ENCODE measurements at places on chromosomes 1 and 21. TPM values are rescaled to one million over a fixed set of nuclear protein-coding genes. Genes with fewer than 3 reads are reported as not detected.

Gene CELA3A
- total RNA-seq, result 9.0 TPM

Gene ALG6
- 12.2 TPM for total RNA-seq

Gene ZBTB40
- 14.4 TPM for total RNA-seq

Gene SLC9C2
- total RNA-seq, result not detected

Gene PARP1
- total RNA-seq, result 270 TPM

Gene COL16A1
- total RNA-seq, result 3.9 TPM

Gene PLA2G2D
- 0.27 TPM for total RNA-seq

- no peaks in the 10 kb centered on the region for H3K36me3 ChIP-seq
- H3K27me3 ChIP-seq, result no peaks in the 10 kb centered on the region
- DNase-seq, result no peak
- no peak overlapping the region for H3K27ac ChIP-seq
- no peak overlapping the region for H3K4me3 ChIP-seq
- no peaks in the 10 kb centered on the region for H3K4me1 ChIP-seq
Observed at GRCh38 chr1:158809862-158810261, 21.3 kb upstream of the MNDA start.

GRCh38 chr1:101379950-101380349, 143.1 kb downstream of the S1PR1 start:
- H3K27ac ChIP-seq, result peak overlapping the region; percentile 91
- peak; percentile 80 for DNase-seq
- 0 out of 2 replicates have a peak overlapping the region, but pooled peaks have one; percentile 16 for H3K4me3 ChIP-seq
- no peaks in the 10 kb centered on the region for H3K27me3 ChIP-seq

DNA sequence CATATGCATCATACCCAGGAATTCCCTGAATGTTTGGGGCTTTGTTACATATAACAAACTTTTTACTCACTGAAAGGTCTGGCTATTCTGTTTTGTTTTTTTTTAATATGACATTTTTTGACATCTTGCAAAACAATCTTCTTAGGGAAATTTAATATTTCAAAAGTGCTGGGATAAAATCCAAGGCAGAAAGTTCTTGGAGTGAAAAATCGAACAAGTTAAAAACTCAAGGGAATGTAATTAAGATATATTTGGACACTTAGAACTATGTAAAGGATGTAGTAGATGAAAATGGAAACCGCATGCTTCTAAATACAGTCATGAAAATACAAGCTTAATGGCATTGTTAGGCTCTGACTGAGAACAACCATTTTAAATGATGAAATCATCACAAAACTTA, 8.6 kb downstream of the CHODL start:
- no peaks in the 10 kb centered on the region for H3K36me3 ChIP-seq
- H3K4me1 ChIP-seq, result no peaks in the 10 kb centered on the region
- H3K27me3 ChIP-seq, result no peaks in the 10 kb centered on the region
- DNase-seq, result no peak
- no peak overlapping the region for H3K27ac ChIP-seq

- no peak overlapping the region for H3K4me3 ChIP-seq
- no peaks in the 10 kb centered on the region for H3K27me3 ChIP-seq
- no peak overlapping the region for H3K27ac ChIP-seq
- peaks cover 23% of the 10 kb centered on the region for H3K36me3 ChIP-seq
- no peaks in the 10 kb centered on the region for H3K4me1 ChIP-seq
Observed at GRCh38 chr21:32328595-32328994, 29.9 kb downstream of the MRAP start.

GRCh38 chr1:173101589-173101988, 50.8 kb upstream of the TNFSF18 start:
- H3K27me3 ChIP-seq, result no peaks in the 10 kb centered on the region
- H3K36me3 ChIP-seq, result no peaks in the 10 kb centered on the region
- H3K27ac ChIP-seq, result no peak overlapping the region
- no peak for DNase-seq

DNA sequence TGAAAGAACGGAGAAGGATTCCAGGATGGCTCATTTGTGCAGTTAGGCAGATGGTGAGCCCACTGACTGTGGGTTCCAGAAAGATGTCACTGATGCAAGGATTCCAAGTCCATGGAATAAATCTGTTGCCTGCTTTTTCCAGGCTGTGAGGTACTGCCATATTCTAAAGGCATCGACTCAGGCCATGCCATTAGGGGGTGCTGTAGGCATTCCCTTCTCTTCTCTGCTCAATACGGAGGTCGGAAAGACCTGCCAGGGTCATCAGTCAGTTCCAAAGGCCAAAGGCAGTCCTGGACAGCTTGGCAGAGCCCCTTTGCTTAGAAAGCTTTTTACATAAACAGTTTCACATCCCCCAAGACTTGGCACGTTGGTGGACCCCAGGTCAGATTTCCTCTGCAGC, 31.7 kb upstream of the TMEM125 start:
- peaks cover 2% of the 10 kb centered on the region for H3K36me3 ChIP-seq
- no peak for DNase-seq
- H3K27ac ChIP-seq, result no peak overlapping the region

DNA sequence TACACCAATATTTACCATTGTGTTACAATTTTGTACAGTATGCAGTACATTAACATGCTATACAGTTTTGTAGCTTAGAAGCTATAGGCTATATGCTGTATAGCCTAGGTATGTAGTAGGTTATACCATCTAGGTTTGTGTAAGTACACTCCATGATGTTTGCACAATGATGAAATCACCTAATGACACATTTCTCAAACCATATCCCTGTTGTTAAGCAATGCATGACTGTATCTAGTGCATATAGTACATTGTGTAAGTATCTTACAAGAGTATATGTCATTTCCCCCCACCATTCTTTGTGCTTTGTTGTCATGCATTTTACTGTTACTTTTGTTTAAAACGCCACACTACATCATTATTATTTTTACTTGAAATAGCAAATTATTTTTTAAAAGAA, 65.7 kb upstream of the RNF11 start:
- H3K27ac ChIP-seq, result no peak overlapping the region
- no peaks in the 10 kb centered on the region for H3K27me3 ChIP-seq
- H3K36me3 ChIP-seq, result no peaks in the 10 kb centered on the region
- no peak for DNase-seq
- peaks cover 3% of the 10 kb centered on the region for H3K4me1 ChIP-seq

DNA sequence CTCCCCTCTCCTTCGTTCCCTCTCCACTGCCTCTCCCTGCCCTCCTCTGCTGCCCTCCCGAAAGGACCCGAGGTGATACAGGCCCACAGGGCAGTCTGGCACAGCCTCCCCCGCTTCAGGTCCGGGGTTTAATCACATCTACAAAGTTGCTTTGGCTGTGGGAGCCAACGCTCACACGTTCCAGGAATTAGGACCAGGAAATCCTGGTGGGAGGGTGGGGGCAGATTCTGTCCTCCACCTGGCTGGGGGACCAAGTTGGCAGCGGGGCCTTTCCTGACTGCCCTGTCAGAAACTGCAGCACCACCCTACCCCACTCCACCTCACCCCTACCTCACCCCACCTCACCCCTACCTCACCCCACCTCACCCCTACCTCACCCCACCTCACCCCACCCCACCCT, 95.1 kb downstream of the WDR4 start:
- H3K27ac ChIP-seq, result no peak overlapping the region
- no peak for DNase-seq
- no peaks in the 10 kb centered on the region for H3K4me1 ChIP-seq

- no peaks in the 10 kb centered on the region for H3K27me3 ChIP-seq
- peak; percentile 21 for DNase-seq
- no peaks in the 10 kb centered on the region for H3K36me3 ChIP-seq
- H3K27ac ChIP-seq, result peak overlapping the region; percentile 98
Observed at GRCh38 chr1:245952383-245953026, 554.6 kb downstream of the SMYD3 start.

- H3K27ac ChIP-seq, result no peak overlapping the region
Observed at GRCh38 chr21:39648879-39649278, 36.1 kb downstream of the B3GALT5 start.

DNA sequence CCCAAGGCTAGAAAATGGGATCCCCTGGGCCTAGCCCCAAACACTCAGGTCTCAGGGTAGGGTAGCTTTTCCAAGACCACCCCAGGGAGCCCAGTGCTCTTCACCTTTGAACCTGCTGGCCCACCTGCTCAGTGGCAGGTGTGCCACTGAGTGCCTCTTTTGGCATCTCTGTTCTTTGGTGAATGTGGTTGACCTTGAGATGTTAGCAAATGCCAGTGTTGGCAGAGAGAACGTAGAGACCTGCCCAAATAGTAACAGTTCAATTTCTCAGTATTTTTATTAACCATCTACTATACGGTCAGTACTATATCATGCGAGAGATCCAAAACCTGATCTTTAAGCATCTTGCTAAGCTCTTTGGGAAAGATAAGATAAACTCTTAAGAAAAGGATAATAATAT, 128.2 kb downstream of the PEX14 start:
- H3K4me1 ChIP-seq, result no peaks in the 10 kb centered on the region
- H3K4me3 ChIP-seq, result no peak overlapping the region
- no peaks in the 10 kb centered on the region for H3K36me3 ChIP-seq
- no peak overlapping the region for H3K27ac ChIP-seq

DNA sequence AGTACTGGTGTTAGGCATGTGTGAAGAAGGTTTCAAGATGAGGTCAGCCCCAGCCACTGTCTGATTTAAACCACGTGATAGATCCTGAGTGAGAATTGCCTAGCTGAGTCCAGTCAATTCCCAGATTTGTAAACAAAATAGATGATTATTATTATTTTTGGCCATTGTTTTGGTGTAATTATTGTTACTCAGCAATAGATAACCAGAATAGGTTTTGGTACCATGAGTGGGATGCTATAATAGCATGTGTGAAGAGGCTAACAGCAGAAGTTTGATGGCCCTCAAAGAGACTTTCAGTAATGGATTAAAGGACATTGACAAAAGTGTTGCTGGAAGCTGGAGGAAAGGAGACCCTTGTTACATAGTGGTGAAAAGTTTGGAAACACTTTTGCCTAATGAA, 214.8 kb downstream of the BACH1 start:
- DNase-seq, result no peak
- no peaks in the 10 kb centered on the region for H3K36me3 ChIP-seq
- no peaks in the 10 kb centered on the region for H3K4me1 ChIP-seq
- no peaks in the 10 kb centered on the region for H3K27me3 ChIP-seq

GRCh38 chr1:168845140-168845539, 116.1 kb upstream of the DPT start:
- no peaks in the 10 kb centered on the region for H3K27me3 ChIP-seq
- H3K27ac ChIP-seq, result no peak overlapping the region
- H3K4me1 ChIP-seq, result no peaks in the 10 kb centered on the region
- H3K36me3 ChIP-seq, result no peaks in the 10 kb centered on the region
- H3K4me3 ChIP-seq, result no peak overlapping the region

DNA sequence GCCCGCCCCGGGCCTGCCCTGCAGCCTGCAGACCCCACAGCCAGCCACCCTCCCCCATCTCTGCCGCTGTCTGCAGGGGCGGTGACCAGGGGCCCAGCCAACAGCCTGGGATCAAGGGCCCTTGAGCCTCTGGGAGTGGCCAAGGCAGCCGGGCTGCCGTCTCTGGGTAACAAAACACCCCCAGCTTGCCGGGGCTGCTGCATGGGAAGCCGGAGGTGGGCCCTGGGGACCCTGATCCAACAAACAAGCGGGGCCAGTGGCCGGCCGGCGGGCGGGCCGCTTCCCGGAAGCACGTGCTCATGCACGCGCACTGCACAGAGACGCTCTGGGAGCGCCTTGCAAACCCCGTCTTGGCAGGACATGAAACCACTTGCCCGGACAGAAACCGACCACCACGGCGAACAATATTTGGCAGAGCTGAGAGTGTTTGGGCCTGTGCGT, 13.2 kb downstream of the MEGF6 start:
- no peak overlapping the region for H3K4me3 ChIP-seq
- no peaks in the 10 kb centered on the region for H3K36me3 ChIP-seq
- H3K27ac ChIP-seq, result no peak overlapping the region
- no peaks in the 10 kb centered on the region for H3K27me3 ChIP-seq
- H3K4me1 ChIP-seq, result 0 out of 2 replicates have a peak, but pooled peaks cover 4% of the 10 kb centered on the region

DNA sequence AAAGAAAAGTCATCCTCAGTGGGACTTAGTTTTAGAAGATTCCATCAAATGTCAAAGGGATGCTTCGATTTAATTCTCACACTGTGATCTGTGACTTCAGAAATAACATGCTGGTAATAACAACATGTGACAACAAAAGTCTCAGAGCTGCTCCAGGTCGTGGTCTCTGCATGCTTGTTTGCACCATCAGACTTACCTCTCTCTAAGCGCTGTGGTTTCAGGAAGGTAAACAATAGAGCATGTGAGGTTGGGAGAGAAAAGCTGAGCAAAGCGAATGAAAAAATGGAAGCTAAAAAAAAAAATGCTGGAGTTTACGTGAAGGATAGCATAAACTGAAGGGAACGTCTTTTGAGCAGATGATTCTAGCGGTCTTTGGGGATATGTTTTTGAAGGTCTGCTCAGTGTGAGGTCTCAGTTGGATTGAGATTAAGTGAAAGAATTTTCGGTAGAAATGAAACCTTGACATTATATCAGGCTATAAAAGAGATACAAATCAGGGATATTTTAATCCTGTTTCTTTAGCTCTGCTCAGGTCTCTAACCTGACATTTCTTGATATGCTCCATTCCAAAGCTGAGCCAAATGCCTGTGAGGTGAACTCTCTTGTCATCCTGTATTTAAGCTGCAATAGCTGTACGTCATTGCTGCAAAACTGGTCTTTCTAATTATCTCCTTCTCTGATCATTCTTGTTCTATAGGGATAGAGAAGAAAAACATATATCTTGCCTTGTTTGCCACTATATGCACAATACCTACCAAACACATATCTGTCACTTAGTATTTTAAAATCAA, 86.5 kb downstream of the C1orf21 start:
- no peaks in the 10 kb centered on the region for H3K27me3 ChIP-seq
- no peaks in the 10 kb centered on the region for H3K36me3 ChIP-seq
- no peak overlapping the region for H3K4me3 ChIP-seq
- no peaks in the 10 kb centered on the region for H3K4me1 ChIP-seq
- H3K27ac ChIP-seq, result no peak overlapping the region

DNA sequence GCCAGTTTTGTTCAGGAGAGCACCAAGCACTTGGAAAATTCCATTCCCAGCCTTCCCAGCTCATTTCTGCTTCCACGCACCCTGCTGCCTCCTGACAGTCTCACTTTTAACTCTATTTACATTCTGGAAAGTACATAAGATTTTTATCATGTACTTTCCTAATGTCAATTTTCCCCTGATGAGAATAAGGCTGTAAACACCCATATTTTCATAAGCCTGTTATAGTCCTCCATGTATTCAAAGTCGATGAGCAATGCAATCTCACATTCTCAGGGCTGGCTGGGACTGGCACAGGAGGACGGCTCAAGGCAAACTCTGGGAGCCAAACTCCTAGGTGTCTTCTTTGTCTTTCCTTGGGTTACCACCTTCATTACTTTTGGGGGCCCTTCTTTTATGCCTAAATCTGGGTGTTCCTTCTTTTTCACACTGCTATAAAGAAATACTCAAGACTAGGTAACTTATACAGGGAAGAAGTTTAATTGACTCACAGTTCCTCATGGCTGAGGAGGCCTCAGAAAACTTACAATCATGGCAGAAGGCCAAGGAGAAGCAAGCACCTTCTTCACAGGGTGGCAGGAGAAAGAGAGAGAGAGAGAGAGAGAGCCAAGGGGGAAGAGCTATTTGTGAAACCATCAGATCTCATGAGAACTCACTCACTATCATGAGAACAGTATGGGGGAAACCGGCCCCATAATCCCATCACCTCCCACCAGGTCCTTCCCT, 94.6 kb downstream of the IGSF21 start:
- H3K4me3 ChIP-seq, result no peak overlapping the region
- no peaks in the 10 kb centered on the region for H3K36me3 ChIP-seq
- no peaks in the 10 kb centered on the region for H3K4me1 ChIP-seq
- no peak for DNase-seq
- H3K27me3 ChIP-seq, result 0 out of 2 replicates have a peak, but pooled peaks cover 4% of the 10 kb centered on the region
- no peak overlapping the region for H3K27ac ChIP-seq

GRCh38 chr1:160284782-160285344, at the start of gene PEX19:
PEX19 (minus strand) TSS chr1:160285133; CDS start chr1:160285124, 9 bp downstream.
- peak; percentile 71 for DNase-seq
- H3K27me3 ChIP-seq, result no peaks in the 10 kb centered on the region
- H3K4me3 ChIP-seq, result peak within 1 kb of the TSS; percentile 91
- H3K27ac ChIP-seq, result peak within 1 kb of the TSS; percentile 68

Data from GM12878 (cell line).